ENCODE measurements at places on chromosomes 13 and 19. TPM values are rescaled to one million over a fixed set of nuclear protein-coding genes. Genes with fewer than 3 reads are reported as not detected.

PDS5B gene
- 64.7 TPM for total RNA-seq

RFX2 gene
- total RNA-seq: 4.6 TPM

KL gene
- not detected for total RNA-seq

GRCh38 chr13:85663856-85664255 lies 135.4 kb downstream of the SLITRK6 start:
- no peak for DNase-seq

- DNase-seq: no peak
Observed at GRCh38 chr19:39725995-39726394, 11.8 kb downstream of the CLC start.

DNA sequence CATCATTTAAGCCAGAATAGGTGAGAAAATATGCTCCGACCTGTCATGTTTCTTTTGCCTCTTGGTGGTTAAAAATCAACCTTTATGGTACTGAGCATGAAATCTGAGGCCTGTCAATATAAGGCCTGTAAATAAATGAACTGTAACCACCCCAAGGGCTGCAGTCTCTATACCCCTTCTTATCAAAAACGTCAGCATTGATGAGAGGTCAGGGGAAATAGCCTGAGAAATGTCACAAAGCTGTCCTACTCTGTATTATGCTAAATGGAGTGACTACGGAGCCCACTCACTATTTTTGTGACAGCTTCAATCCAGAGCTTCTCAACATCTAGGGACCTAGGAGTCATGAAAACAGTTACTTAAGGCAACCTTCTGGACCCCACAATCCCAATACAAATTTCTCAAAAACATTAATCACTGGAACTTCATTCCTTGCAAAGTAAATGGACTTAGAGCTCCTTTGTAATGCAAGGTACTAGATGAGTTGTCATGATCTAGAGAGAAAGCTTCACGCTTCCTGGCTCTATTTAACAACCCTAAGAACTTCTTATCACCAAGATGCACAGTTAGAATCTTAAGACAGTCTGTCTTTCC lies 2.7 kb upstream of the RAP2A start:
- no peak for DNase-seq

DNA sequence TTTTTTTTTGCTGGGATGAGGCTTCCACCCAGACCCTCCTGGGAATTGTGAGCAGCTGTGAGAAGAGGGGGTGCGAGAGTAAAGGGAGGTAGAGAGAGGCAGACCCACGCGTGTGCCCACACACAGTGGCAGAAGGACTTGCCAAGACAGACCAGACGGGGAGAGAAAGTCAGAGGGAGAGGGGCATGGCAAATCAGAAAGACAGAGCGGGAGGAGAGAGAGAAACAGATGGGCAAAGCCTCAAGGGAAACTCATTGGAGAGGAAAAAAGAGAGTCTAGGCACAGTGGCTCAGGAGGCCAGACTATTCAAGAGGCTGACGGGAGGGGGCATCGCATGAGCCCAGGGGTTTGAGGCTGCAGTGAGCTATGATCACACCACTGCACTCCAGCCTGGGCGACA lies 17.0 kb downstream of the CATSPERG start:
- no peak for DNase-seq

- no peak for DNase-seq
Observed at GRCh38 chr13:104953588-104953987, 1581.9 kb downstream of the EFNB2 start.

DNA sequence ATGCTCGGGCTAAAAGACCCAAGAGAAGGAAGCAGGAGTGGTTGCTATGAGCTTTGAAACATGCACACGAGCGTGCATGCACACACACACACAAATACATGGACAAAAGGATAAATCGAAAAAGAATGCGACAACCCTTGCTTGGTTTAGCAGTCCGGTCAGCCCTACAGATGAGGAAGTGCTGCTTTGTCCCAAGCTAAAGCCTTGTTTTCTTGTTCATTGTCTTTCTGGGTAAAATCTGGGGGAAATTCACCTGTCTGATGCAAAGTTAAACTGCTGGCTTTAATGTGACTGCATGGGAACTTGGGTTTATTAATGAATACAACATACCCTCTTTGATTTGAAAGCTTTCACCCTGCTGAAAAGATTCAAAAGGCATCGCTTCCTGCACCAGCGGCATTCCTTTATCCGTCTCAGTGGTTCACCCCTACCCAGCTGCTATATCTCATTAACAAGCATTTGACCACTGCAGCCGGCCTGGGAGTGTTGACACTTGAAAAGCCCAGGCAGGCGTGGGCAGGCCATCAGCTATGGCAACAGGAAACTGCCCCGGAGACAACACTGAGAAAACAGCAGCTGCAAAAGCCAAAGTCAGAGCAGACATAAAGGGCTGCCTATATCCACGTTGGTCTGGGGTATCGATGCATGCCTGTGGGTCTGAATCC lies 301.7 kb downstream of the NDFIP2 start:
- DNase-seq: no peak

DNA sequence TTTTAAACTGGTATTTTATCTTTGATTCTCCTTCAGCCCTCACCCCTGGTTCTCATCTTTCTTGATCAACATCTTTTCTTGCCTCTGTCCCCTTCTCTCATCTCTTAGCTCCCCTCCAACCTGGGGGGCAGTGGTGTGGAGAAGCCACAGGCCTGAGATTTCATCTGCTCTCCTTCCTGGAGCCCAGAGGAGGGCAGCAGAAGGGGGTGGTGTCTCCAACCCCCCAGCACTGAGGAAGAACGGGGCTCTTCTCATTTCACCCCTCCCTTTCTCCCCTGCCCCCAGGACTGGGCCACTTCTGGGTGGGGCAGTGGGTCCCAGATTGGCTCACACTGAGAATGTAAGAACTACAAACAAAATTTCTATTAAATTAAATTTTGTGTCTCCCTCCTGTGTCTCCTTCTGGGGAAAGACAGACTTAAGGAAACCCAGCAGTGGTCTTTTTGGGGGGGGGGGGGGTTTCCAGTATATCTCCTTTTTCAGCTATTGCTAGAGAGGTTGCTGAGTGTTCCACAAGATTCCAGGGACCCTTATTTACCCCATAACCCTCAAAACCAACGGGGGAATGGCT lies 1.5 kb upstream of the RAD23A start:
- no peak for DNase-seq

- DNase-seq: no peak
Observed at GRCh38 chr13:103403814-103404213, 337.6 kb upstream of the SLC10A2 start.
